Sciatic nerve (tissue), 2 donors: ENCODE measurements at places on chromosomes 5 and 9.

GRCh38 chr5:32734827-32735378 lies 23.8 kb downstream of the NPR3 start:
- DNase-seq: no peak

GRCh38 chr5:158698023-158698639 lies 401.6 kb downstream of the EBF1 start:
- no peak for DNase-seq

DNA sequence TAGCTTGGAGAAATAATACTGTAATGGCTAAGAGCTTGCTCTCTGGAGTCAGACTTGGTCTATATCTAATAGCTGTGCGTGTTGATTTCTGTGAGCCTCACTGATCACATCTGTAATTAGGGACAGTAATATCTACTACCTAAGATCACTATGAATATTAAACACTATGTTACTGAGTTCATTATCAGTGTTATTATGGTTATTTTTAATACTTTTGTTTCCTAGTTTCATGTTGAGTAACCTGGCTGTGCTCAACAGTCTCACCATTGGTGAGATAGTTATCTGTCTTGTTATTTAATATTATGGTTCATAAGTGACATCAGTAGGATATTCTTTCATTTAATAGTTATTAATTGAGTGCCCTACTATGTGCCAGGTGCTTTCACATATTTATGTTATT lies 22.4 kb upstream of the CAVIN4 start:
- DNase-seq: no peak

GRCh38 chr9:127021664-127022363 lies 100.6 kb downstream of the ANGPTL2 start:
- DNase-seq: peak; percentile 91

DNA sequence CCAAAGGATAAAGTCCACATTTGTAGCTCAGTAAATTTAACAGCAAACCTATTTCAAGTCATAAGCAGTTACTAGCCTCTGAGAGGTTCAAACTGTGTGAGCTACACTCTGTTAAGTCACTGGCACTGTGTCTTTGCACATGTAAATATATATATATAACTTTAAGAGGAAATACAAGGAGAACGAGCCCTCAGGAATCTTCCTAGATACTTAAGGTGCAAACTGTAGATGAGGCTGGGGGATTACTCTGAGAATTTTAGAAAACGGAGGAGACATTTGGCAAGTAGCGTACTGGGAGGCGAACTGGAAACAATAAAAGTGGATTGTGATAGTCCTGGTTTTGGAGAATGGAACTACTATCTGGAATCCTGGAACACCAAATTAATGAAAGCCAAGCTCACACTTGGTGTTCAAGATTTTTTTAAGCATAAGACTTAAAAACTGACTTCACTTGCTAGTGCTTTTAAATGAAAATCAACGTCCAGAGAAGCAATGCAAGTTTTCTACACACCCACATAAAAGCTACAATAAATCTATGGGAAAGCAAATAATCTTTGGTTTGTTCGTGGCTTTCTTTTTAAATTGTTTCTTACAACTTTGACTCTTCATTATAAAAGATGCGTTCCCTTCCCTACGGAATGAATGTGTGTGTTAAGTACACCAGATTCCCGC lies 1057.0 kb upstream of the DMAC1 start:
- DNase-seq: no peak

- no peak for DNase-seq
Observed at GRCh38 chr5:160929360-160929759, 77.3 kb upstream of the ATP10B start.

DNA sequence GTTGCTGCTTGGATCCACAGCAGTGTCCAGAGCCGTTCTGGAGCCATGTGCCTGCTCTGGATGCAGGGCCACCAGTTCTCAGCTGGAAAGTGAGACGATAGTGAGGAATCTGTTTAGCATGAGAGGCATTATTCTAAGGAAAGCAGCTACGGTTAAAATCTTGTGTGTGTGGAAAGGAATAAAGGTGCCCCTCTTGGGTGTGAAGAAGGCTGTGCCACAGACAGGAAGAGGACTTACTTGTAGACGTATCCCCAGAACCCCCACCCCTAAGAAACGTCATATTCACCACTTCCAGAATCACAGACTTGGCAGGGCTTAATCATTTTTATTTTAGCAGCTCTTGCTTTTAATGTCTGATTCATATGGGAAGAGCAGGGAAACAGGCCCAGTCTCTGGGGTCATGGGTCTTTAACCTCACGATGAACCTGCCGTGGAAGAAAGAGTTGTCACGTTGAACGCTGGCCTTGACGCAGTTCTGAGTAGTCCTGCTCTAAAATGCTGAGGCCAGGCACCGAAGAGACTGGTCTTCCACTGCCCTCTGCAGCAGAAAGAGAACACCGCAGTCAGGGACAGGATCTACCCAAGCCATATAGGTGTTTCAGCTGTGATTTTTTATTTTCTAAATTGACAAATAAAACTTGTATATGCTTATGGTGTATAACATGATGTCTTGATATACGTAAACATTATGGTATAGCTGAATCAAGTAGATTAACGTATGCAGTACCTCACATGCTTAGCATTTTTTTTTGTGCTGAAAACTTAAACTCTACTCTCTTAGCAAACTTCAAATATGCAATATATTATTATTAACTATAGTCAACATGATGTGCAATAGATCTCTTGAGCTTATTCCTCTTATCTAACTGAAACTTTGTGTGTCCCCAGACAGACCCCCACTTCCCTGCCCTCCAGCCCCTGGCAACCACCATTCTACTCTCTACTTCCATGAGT lies 38.8 kb downstream of the CARTPT start:
- no peak for DNase-seq

- peak; percentile 84 for DNase-seq
Observed at GRCh38 chr9:114387680-114388356, at the start of gene AKNA. TSS of gene AKNA (minus strand) at chr9:114387982. CDS start at chr9:114381333, 6,649 bp downstream.

GRCh38 chr5:15159606-15160005 lies 288.0 kb upstream of the ANKH start:
- no peak for DNase-seq

DNA sequence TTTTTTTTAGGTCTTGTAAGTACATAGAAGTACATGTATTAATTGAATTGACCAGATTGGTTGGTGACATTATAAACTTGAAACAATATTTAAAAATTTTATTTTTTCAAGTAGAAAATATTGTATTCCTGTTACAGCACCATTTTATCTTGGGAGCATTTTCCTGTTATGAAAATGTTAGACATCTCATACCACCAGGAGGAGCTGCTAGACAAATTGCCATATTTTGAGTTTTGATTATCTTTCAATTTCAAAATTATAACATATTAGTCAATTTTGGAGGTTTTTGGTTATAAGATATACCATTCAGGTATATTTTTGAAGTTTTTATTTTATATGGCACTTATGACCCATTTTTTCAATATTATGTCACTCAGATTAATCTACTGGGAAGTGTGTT lies 84.4 kb downstream of the CNTLN start:
- DNase-seq: no peak

DNA sequence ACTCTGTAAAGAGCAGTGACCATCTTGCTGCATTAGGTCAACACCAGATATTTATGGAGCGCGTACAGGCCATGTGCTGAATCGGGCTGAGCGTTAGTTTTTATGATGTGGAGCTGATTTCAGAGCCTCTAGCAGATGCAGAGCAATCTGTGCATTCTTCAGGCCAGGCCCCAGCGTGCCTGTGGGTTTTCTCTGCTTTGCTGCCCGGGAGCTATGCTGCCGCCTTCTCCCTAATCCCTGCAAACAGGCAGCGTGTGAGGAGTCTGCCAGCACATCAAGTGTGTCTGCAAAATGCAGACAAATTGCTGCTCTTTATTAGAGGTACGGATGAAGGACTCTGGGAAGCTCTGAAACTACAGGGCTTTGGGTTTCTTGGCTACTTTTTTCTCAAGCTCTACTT lies 170.0 kb downstream of the NTRK2 start:
- DNase-seq: no peak

DNA sequence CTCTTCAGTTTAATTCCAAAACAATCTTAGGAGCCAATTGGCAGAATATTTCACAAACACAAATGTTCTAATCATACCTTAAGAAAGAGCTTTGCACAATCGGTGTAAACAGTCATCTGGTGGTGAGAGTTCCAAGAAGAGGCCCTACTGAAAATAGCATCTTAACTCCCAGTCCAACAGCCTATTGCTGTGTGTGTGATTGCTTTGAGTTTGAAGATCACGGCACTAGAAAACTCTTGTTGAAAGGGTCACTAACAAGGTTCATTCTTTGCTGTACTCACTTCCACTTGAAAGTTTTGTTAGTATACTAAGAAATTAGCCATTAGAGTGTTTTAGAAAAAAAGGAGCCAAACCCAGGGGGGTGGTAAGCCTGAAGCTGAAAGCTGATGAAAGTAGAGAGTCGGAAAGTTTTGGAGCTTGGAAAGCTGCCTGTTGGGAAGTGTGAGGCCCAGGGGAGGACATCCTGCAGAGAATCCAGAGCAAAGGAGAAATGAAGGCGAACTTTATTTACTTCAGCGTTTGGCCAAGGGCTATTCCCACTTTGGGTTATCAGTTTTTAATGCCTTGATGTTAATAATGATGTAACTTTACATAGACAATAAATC lies 180.3 kb upstream of the GHR start:
- DNase-seq: peak; percentile 60

DNA sequence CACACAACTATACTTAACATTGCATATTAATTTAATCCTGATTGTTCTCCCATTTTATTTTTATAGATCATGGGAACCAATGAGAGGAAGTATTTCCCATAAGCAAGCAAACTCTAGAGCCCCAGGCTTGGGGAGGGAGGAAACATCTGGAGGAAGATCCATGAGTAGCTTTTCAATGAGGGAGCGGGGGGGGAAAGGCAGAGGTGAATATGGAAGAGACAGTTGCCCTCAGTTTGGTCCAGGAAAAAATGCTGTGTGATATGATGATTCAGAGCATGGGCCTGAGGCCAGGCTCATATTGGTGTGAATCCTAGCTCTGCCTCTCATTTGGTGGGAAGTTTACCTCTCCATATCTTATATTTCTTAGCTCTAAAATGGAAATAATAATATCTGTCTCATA lies 42.2 kb upstream of the ALDOB start:
- no peak for DNase-seq

DNA sequence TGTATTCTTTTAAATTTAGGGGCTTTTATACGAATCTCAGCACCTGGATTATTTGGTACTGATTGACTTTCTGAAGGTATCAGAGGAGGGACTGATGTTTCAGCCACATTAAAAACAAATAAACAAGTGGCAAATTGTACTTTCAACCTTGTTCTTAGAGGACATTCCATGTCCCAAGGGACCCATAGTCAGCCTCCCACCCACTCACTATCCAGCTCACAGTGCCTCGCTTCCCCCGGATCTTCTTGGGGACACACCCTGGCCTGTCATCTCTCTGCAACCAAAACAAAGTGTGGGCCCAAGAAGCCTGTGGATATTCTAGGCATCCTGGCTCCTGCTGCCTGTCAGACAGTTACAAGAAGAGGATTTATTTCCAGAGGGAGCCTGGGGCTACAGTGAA lies 8.8 kb upstream of the BOD1 start:
- no peak for DNase-seq

GRCh38 chr9:105541838-105542237 lies 16.1 kb upstream of the FKTN start:
- no peak for DNase-seq

- no peak for DNase-seq
Observed at GRCh38 chr5:178131446-178131996, 707 bp downstream of the RMND5B start.

GRCh38 chr9:98929071-98929470 lies 14.6 kb upstream of the COL15A1 start:
- DNase-seq: no peak

GRCh38 chr9:35682520-35683315 lies 7.0 kb downstream of the TPM2 start:
- no peak for DNase-seq

DNA sequence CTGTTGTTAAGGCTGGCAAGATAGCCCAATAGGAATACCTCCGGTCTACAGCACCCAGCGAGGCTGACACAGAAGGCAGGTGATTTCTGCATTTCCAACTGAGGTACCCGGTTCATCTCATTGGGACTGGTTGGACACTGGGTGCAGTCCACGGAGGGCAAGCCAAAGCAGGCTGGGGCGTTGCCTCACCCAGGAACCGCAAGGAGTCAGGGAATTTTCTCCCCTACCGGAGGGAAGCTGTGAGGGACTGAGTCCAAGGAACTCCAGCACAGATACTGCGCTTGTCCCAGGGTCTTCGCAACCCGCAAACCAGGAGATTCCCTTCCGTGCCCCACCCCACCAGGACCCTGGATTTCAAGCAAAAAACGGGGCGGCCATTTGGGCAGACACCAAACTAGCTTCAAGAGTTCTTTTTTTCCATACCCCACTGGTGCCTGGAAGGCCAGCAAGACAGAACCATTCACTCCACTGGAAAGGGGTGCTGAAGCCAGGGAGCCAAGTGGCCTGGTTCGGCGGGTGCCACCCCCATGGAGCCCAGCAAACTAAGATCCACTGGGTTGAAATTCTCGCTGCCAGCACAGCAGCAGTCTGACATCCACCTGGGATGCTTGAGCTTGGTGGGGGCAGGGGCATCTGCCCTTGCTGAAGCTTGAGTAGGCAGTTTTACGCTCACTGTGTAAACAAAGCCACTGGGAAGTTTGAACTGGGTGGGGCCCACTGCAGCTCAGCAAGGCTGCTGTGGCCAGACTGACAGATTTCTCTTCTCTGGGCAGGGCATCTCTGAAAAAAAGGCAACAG lies 647.2 kb downstream of the BNC2 start:
- no peak for DNase-seq

- DNase-seq: no peak
Observed at GRCh38 chr5:178423901-178424809, 166.0 kb downstream of the COL23A1 start.

DNA sequence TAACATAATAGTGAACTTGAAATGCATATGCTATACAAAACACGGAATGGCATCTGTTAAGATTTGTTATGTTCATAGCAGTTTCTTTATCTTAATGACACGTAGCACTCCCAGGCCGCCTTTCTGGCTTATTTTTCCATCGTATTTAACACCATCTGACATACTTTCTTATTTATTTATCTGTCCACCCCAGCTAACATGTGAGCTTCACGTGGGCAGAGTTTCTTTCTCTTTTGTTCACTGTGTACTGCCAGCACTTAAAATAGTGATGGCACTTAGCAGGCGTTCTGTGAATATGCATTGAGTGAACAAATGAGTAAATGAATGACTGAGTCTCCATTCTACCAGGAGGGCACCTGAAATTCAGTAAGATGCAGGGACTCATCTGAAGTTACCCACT lies 29.4 kb upstream of the SYNPO start:
- no peak for DNase-seq
